ENCODE measurements at places on chromosomes 13 and 19.

DNA sequence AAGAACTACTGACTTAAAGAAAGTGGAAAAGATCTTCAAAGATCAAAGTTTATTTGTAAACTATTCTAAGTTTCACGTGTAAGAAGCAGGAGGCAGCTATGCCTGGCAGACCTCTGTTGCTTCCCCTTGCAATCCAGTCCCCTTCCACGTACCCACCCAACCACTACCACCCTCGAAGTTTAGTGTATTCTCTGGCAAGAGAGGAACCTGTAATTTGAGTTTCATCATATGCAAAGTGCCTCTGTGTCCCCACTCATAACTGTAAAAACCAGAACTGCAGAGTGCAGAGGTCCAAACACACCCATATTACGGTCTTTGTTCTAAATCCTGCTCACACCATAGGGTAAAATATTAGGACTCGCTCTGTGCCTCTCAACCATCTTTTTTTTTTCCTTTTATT lies 75.8 kb upstream of the FRY start:
- DNase-seq: no peak

GRCh38 chr13:53143757-53144339 lies 115.2 kb downstream of the OLFM4 start:
- DNase-seq: no peak

DNA sequence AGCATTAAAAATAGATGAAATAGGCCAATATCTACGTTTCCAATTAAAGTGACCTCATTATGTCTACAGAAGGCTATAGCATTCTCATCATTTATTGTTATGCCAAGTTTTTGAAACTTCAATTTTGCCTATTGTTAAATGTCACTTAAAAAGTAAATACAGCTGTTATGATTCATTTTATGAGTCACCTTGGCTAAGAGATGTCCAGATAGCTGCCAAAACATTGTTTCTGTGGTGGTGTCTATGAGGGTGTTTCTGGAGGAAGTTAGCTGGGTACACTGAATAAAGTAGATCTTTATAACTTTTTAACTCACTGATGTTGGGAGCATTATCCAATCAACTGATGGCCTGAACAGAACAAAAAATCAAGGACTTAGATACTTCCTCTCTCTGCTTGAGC lies 1209.7 kb upstream of the PCDH9 start:
- no peak for DNase-seq

- DNase-seq: no peak
Measured at GRCh38 chr13:25292301-25292700, 5.0 kb upstream of the MTMR6 start.

- no peak for DNase-seq
Measured at GRCh38 chr13:104522235-104523072, 1456.2 kb upstream of the SLC10A2 start.

DNA sequence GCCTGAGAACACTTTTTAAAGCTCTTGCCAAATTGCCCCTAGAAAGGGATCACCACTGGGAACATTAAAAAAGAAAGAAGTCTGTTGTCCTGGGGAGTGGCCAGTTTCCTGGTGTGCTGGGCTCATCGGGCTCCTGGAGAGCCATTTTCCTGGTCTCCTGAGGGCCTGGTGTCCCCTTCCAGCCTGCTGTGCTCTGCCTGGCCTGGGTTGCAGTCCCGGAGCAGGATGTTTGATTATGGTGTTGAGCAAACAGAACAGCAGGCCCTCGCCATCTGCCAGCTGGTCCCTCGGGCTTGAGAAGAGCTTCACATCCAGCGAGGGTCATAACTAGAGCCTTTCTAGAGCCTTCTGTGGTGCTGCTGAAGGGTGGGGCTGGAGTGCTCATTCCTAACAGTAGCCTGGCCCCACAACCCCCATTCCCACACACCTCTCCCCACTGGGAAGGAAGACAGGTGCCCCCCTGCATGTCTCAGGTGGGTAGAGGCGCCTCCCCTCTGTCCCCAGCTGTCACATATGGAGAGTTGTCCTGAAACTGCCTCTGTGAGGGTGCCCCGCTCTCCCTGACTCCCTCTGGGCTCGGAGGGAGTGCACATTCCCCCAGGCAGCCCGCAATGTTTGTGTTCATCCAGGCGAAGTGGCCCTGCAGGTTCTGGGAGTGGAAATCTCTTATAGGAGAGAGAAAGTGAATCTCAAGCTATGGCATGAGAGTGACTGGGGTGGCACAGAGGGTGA lies 151.1 kb downstream of the SIPA1L3 start:
- DNase-seq: no peak

DNA sequence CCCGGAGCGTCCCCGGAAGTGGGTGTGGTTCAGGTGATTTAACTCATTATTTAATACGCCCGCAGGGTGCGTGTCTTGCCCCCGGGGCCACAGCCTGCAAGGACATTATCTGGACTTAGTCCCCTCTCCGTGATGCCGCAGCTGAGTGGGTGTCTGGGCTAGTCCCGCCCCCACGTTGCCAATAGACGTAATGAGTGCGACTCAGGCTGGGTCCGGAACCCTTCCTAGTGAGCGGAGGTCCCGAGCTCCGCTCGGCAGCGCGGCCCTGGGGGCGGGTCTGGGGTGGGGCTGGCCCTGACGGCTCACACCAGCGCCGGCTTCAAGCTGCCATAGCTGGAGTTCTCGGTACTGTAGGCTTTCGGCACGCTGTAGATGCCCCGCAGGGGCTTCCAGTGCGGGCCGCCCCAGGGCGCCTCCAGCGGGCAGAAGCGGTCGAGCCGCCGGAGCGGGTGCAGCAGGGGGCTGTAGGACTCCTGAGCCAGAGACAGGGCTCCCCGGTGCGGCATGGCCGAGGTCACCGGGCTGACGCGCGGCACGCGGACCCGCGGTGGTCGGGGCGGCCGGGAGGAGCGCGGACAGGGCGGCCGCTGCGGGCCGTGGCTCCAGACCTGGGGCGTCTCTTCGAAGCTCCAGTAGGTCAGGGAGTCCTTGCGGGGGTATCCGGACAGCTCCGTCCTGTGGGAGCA lies 918 bp upstream of the LHB start:
- DNase-seq: peak; percentile 58

- no peak for DNase-seq
Measured at GRCh38 chr13:42865768-42866102, 84.4 kb downstream of the FAM216B start.

DNA sequence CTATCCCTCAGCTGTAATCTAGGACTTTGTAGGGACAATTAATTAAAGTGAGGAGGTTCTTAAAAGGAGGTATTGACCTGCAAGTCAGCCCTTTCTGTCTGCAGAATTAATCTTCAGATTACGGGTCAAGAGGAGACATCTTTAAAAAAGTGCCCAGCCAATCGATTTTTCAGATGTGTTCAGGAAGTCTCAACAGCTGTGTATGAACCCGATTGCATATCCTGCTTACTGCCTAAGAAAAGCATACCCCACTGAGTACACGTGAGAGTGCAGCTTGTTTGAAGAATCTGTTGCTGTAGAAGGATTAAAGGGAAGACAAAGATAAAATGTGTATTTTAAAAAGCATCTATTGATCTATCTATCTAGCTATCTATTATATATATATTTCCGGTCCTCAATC lies 1194.5 kb downstream of the UQCRFS1 start:
- DNase-seq: no peak

DNA sequence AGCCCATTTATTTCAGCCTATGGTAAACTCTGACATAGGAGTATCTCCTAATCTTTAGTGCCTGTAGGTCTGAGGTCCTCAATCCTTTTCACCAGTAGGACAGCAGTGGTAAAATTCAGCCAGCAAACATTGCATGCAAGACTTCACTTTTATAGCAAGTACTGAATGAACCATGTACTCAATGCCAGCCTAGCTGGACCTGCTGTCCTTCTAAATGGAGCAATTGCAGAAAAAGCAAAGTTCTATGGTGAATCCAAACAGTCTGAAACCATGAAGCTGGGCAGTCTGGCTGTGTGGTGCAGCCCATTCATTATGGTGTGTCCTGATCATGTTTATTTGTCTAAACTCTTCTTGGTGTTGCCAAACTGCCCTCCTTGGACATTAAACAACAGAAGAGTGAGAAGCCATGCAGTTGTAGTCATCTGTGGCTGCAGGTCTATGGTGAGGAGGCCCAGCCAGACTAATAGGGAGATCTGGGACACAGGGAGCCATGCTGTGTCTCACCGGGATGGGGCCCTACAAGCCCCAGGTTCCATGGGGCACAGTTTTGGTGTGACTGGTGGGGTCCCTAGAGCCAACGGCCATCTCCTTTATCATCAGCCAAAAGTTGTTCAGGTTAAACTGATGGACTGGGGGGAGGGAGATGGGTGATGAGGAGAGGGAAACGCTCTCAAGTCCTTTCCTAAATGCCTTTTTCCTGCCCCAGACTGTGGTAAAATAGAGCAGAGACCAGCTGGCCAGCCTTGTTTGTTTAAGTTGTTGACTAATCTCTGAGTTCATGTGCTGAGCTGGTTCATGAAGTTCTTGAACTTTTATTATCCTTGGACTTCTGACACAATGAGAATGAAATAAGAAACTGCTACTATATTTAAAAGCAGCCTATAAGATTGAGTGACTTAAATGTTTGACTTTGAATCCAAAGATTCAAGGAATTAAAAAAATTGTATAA lies 20.6 kb upstream of the TNFSF11 start:
- no peak for DNase-seq

DNA sequence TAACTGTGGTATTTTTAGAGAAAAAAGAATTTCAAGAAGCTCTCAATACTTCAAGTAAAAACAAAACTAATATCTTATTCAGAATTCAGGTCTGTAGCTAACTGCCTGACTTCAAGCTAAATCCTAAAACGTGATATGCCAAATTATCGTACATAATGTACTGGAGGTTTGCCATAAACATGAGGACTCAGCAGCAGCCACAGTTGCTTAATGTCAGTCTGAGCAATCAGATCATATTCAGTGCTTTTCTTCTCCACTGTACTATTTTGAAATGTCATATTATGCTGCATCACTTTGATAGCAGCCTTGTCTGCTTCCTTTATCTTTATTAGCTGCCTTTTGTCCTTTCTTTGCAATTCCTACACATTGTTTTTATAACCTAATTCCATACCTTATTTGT lies 265.1 kb upstream of the EDNRB start:
- DNase-seq: no peak

DNA sequence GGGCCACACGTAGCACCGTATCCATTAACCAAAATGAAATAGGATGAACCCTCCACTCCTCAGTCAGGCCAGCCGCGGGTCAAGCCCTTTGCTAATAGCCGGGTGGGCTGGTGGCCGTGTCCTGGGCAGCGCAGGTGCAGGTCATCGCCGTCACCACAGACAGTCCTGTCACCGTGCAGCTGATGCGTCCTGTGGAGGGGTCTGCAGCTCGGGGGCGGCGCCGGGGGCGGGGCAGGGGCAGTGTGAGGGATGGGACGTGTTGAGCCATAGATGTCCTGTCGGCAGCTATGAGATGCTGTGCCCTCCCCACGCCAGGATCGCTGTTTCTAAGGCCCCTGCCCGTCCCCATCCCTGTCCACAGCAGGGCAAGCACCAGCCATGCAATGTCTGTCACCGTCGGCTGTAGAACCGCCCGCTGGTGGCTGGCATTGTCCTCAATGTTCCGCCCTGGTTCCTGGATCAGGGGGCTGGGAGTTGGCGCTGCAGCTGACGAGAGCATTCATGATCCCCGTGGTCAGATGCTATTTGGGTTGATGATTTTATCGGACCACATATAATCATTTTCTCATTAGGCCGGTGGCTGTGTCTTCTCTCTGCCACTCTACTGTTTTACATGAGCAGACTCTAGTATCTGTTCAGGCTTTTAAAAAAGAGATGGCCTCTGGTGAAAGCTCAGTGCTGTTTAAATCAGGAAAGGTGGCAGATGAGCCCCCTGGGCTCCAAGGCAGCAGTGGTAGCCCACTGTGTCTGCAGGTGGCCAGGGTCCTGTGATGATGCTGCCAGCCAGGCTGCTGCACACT lies 126.1 kb downstream of the KDM4B start:
- no peak for DNase-seq

GRCh38 chr13:38496917-38497316 lies 147.3 kb downstream of the UFM1 start:
- DNase-seq: no peak

DNA sequence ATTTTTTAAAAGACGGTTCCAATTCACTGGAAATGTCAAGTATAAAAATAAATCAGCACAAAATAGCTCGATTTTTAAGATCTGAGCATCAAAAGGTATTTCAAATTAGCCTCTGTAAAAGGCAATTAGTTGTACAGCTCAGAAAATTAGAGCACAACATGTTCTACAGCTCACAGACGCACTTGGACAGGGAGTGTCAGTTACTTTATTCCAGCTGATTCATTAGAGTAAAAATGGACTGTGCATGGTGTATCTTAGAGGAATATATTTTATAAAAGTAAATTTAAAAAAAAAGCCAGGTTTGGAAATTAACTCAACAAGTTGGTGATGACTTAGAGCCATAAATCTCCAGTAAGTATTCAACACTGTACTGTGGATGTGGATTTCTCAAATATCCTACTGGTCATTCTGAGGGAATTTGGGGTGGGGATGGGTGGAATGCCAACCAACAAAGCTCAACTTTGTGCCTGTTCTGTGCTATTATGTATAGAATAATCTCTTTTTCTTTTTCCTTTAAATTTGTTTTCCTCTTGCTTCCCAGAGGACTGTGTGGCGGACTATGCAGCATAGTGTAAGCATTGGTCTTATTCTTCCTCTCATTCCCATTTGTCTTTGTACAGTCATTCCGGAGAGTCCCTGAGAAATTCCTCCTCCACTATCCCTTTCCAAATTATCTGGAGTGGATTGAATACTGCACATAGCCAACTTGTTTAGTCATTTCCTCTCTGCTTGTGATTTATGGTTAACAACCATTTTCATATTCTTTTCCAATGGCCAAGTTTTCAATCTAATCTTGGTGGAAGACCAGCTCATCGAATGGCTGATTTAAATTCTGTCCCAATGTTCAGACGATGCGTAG lies 169.3 kb downstream of the DCT start:
- no peak for DNase-seq

DNA sequence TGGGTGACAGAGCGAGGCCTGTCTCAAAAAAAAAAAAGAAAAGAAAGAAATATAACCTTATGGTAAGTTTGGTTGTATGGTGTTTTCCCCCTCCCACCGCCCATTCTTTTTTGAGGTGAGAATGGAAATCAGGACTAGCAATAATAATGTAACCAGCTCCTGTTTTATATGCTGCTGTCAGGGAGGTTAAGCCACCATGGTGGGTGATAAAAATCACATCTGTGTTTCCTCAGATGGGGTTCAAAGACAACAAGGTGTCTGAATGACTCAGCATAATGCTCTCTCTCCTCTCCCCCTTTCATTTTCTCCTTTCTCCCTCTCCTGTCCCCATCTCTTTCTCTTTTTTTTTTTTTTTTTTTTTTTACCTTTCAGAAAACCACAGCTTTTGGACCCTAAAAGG lies 28.3 kb upstream of the GARRE1 start:
- DNase-seq: no peak

Data from T-helper 17 cell (primary cell).